ENCODE measurements at places on chromosomes 5 and 9.

DNA sequence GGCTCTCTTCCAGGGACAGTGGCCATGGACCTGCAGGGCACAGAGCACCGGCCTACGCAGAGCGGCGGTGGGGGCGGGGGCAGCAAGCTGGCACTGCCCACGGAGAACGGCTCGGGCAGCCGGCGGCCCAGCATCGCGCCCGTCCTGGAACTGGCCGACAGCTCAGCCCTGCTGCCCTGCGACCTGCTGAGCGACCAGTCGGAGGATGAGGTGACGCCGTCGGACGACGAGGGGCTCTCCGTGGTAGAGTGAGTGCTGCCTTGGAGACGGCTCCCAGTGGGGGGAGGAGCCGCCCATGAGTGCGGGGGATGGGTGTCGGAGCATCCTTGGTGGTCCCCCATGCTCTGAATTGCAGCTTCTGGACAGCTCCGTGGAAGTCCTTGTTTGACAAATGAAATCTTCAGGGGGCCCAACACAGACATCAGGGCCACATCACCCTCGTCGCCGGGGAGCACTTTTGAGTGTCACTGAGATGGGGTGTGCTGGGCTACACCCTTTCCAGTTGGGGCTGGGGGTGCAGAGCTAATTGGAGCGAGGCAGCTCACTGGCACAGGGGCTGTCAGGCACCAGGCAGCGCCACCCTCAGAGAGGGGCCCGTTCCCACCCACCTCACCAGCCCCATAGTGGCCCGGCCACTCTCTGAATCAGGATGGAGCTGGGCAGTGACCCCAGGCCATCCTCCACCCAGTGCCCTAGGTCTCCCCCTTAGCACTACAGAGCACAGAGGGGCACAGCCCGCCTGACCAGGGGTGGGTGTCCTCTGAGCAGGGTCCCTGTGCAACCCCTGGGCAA, 70.9 kb downstream of the KCNT1 start:
- no peak for DNase-seq

DNA sequence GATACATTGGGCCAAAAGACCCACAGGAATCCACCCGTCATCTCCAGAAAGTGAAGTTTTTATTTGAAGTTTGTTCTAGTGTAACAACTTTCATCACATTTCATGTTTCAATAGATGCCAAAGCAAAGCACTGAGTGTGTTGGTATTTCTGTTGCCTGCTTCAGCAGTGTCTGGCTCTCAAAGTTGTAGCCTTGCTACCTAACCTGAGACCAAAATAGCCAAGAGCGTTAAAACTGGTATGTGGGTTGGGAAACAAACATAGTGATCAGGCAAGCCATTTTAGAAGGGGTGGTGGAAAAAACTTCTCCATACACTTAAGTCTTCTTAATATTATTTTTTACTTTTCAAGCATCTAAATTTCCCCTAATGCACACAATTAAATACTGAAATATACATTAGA, 150.3 kb upstream of the DHFR start:
- DNase-seq, result no peak

- no peak for DNase-seq
Observed at GRCh38 chr5:159639590-159639989, 276.7 kb upstream of the ADRA1B start.

- DNase-seq, result no peak
Observed at GRCh38 chr5:14915291-14915952, 43.8 kb upstream of the ANKH start.

DNA sequence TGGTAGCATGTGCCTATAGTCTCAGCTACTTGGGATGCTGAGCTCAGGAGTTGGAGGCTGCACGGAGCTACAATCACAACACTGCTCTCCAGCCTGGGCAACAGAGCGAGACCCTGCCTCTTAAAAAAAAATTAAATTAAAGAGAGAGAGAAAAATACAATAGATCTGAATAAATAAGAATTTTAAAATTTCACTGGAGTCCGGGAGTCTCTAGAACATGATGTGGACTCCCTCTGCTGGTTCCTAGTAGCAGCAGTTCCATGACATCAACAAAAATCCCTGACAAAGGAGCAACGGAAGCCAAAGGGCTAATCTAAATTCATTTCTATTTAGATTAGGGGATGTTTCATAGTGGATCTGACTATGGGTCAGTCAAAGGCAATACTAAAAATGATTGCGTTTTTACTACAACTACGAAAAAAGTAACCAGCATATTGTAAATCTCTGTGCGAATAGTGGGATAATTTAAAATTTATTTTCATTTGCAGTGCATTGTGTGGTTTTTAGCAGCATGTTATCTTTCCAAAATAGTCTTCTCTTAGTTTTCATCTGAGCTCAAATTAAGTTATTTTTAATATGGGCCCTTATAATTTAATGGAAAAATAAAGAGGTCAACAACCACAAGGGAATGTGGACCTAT, 6.7 kb downstream of the INIP start:
- DNase-seq, result peak; percentile 66

DNA sequence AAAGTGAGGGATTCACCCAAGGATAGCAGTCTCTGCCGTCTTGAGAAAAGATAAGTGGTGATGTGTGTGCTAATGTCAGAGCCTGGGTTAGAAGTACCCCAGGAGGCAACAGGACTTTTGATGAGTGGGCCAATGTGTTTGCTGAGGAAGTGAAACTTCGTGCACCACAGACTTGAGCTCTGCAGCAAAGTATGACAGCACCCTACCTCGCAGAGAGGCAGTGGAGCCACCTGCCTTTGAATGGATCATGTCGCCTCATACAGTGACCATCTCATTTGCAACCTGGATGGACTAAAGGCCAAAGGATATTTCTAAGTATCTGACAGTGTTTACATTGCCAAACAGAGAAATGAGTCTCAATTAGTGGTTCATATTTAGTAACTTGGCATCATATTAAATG, 593.9 kb upstream of the GRAMD2B start:
- DNase-seq, result no peak

DNA sequence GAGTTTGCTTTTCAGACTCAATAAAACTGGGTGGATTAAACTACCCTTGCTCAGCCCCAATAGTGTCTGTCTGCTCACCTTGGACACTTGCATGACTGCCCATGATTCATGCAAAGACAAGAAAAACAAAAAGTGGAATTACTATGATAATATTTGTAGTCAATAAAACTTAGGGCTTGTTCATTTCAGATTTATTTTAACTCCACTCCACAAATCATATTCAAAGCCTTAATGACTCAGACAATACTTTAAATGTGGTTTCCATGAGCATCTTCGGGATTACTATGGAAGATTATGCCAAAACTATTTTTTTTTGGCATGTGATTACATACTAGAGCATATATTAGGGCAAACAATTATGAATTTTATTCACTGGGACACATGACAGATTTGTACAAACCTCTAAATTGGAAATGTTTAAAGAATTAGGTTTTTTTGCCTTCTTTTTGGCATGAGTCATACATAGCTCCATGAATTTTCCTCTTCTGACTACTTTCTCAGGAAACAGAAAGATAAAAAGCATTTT, 468.9 kb downstream of the ACTL7B start:
- no peak for DNase-seq

DNA sequence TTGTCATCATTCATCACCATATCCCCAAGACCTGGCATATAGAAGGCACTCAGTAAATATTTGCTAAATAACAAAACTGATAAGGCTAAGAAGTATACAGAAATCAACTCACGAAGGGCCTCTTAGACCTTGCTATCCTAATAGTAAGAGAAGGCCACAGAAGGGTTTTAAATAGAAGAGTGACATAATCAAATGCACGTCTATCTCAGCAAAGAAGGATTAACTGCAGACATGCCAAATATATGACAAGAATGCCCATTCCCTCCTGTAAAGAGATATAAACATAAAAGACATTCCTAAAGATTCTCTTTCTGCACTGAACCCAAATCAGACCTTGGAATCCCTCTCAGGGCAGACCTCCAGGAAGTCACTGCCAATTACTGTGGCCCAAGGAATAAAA, 34.1 kb downstream of the ECPAS start:
- no peak for DNase-seq

DNA sequence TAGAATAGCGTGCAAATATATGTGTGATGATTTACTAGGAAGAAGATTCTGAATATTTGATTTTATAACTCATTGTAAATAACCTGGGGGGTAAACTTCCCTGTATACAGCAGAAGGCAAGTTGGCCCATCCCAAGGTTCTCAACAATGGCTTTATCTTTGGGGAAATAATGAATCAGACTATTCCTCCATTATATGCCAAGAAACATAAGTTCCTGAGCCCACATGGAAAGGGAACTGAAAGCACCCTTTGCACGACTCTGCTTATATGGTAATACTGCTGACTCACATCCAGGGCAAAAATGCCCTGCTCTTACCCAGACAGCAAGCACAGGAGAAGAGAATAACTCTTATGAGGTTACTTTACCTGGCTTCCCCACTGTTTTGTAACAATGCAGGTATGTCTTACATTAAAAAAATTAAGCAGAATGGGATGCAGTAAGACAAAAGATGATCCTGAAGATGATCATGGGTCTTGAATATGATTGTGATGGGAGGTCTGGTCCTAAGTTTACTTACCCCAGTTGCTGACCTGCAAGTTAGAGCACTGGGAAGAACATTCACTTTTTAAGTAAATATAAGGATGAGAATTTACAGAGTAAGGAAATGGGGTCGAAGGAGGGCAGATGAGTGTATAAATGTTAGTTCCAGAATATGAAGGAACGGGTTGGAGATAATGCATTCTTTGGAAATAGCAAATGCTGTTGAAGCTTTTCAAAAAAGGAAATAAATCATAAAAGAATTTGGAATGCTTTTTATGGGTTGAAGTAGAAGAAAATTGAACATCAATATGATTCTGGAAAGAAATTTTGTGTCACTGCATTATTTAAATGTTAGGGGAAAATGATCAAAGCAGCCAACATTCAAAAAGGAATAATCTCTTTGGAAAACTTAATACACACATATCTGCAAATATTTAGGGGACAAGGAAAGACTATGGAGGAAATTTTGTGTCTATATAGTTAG, 428.4 kb upstream of the MPDZ start:
- DNase-seq, result no peak

DNA sequence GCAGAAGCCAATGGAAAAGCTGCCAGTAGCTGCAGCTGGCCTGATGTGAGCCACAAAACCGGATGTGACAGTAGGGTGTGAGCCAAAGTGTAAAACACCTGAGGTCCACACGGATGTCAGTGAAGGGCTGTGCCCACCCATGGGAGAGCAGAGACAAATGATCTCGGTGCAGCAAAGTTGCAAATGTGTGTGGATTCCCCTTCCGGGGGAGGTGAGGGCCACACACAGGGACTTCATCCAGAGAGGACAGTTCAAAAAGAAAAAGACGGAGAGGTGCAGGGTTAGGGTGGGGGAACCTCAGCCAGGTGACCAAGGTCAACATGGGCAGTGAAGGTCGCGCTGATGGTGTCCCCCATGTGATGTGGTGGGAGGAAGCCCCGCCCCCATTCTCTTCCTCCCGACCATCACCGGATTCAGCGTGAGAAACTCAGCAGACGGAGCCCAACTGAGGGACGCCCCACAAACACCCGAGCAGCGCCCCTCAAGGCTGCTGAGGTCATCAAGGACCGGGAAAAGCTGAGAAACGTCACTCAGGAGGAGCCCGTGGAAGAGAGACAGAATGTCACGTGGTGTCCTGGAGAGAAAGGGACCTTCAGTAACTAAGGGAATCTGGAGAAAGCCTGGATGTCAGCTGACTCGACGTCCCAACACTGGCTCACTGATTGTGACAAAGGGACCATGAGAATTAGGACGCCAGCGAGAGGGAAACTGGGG, 11.4 kb upstream of the PTGDS start:
- peak; percentile 86 for DNase-seq

GRCh38 chr5:157026789-157027424, 32.0 kb downstream of the HAVCR1 start:
- DNase-seq, result no peak

GRCh38 chr5:173016598-173017046, 33.1 kb downstream of the ATP6V0E1 start:
- DNase-seq, result peak; percentile 41

- no peak for DNase-seq
Observed at GRCh38 chr5:155783791-155784190, 543.2 kb upstream of the SGCD start.

- no peak for DNase-seq
Observed at GRCh38 chr5:171630350-171631065, 155.1 kb upstream of the SMIM23 start.

DNA sequence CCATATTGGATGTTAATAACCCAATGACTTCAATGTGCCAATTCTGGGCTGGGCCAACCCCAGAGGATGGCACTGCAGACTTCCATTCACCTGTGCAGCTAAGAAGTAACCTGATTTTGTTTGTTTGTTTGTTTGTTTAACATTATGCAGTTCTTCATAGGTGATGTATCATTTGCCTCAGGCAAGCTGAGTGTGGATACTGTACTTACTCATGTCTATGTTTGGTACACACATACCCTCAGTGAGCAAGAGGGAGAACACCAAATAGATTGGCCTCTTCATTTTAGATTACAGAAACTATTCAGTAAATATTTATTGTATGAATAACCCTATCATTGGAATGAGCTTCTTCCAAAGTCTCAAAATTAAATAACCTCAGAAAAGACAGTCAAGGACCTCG, 180.2 kb upstream of the SMC2 start:
- no peak for DNase-seq

DNA sequence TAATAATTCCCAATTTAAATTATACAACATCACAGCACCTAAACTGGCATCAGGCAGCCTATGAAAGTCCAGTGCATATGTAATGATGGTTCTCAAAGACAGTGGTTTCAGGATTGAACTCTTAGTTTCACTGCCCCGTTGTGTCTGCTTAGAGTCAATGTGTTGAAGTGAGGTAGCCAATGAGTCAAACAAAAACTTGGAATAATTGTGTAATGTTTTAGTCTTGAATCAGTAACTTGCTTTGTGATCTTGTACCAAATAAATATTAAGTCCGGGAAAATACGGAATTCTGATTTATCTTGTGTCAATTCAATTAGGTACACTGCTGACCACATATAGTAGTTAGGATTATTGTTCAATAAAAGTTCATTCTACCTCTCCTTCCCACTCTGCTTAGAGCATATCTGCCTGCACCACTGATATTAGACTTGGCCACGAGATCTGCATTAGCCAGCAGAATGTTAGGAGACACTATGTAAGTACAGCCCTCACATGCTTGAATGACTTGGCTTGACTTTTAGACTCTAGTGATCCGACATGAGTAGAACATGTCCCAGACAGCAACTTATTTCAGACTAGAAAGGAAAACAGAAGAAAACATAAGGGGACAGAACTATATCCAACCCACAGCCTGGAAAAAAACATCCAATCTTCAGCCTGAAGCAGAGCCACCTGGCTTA, 441.5 kb upstream of the PTGER4 start:
- DNase-seq, result no peak

Data from midbrain (tissue), 1 donor.